ENCODE measurements at places on chromosomes 7 and 10.

DNA sequence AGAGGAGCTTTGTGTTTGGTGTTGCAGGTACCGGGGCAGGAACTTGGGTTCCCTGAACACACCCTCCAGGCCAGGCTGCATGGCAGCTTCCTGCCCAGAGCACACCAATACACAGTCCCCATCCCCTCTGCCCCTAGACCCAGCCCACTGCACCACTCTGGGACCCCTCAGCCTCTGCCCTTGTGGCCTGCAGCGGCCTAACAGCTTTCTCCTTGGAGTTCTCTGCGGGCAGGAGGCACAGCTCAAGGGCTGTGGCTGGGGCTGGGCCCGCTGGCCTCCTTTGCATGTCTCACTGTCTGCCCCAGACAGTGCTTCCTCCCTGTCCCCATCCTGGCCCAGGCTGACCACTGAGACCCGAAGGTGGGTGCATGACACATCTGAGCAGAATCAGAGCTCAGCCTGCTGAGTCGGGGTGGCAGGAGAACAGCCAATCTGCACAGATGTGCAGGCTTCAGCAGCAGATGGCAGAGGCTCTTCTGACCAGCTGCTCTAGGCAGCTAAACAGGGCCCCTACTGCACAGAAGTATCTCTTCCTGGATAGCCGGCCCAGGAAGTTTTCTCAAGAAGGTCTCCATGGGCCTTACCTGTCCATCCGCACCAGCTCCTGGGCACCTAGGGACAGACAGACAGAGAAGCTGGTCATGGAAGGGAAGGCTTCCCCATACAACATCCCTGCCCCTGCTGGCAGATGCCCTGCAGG is 20.8 kb downstream of the VSIR start:
- DNase-seq, result no peak

DNA sequence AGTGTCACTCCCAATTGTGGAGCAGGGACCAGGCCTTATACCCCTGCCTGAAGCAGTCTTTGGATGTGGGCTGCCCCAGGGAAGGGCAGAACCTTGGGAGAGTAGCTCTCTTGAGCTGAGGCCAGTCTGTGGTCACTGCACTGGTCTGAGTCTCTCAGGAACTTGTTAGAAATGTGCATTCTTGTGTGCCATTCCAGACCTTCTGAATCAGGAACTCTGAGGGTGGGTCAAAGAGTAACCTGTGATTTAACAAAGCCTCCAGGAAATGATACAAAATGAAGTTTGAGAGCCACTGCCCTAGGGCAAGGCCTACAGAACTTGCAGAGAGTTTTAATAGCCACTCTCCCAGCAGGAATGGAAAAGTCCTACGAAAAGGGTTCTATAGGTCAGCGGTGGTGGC is 68.1 kb downstream of the LYZL1 start:
- no peak for DNase-seq

DNA sequence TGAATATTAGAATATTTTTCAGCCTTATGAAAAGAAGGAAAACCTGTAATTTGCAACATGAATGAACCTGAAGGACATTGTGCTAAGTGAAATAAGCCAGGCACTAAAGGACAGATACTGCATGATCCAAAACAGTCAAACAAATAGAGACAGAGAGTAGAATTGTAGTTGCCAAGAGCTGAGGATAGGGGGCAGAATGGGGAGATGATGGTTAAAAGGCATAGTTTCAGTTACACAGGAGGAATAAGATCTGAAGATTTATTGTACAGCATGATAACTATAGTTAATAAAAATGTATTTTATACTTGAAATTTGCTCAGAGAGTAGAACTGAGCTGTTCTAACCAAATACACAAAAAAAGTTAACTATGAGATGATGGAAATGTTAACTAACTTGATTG is 149.0 kb upstream of the TMEM106B start:
- no peak for DNase-seq

- DNase-seq, result no peak
These were observed 159.2 kb downstream of the CCDC3 start for GRCh38 chr10:12842310-12842709.

DNA sequence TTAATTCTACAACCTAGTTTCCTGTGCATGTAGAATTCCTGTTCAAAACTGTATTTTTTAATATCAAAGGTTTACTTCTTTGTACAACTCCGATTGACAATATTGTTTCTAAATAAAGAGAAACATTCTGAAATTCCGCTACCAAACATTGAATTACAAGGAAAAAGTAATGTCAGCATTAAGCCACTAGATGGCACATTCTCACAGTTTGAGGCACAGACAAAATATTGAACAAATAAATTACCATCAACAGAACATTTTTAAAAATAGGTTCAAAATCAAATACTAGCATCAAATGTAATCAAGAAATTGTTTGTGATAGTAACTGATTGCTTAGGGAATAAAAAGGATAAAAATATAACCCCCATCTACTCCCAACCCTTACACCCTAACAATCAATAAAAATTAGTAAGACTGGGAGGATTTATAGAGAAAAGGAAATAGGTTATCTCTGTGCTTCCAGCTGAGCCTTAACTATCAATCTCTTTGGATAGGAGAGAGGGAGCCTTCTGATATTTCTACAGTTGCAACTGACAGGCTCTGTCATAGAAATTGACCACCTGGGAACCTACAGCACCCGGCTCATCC is 86.6 kb upstream of the C7orf33 start:
- DNase-seq, result no peak

All from CMK (cell line).